ENCODE measurements at places on chromosomes 3 and 15. TPM values are rescaled to one million over a fixed set of nuclear protein-coding genes. Genes with fewer than 3 reads are reported as not detected.
A peak's percentile ranks its signal among the peaks of the same experiment; 100 is the strongest.

Gene GATM
- total RNA-seq = 47.4 TPM

Gene SPINK8
- total RNA-seq = not detected

Gene NMB
- 14.7 TPM for total RNA-seq

Gene SECISBP2L
- 30.5 TPM for total RNA-seq

Gene ACKR2
- total RNA-seq = 2.2 TPM

Gene GP5
- total RNA-seq = 0.21 TPM

Gene OXTR
- 0.59 TPM for total RNA-seq

Gene LEKR1
- 2.3 TPM for total RNA-seq

DNA sequence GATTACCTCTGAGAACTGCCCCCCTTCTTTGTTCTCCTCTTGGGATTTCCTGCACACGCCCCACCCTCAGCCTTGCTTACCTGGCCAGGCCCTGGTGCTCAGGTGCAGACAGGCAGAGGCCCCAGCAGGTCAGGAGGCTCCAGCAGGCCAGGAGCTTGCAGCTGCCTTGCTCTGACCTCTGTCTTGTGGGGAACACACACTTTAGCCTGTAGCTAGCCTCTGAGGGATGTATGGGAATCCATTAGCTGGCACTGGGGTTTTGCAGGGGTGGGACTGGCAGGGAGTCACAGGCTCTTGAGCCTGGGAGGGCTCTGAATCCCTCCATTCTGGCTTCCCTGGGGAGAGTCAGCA lies 2.7 kb downstream of the SMAD6 start:
- no peak for DNase-seq

DNA sequence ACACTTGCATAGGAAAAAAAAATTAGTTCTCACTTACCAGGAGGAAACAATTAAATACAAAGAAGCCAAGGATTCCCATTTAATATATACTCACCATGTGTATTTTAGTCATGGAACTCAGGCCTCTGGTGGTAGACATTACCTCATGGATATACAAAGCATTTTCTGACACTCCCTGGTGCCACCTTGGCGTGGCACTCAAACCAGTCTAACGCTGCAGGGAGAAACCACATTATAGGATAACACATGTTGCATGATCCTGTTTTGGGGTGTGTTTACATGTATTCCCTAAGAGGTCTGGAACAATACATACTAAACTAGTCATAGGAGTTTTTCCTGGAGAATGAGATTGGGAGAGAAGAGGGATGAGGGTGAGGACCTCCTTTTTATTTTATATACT lies 5.9 kb upstream of the RTF1 start:
- DNase-seq = no peak

DNA sequence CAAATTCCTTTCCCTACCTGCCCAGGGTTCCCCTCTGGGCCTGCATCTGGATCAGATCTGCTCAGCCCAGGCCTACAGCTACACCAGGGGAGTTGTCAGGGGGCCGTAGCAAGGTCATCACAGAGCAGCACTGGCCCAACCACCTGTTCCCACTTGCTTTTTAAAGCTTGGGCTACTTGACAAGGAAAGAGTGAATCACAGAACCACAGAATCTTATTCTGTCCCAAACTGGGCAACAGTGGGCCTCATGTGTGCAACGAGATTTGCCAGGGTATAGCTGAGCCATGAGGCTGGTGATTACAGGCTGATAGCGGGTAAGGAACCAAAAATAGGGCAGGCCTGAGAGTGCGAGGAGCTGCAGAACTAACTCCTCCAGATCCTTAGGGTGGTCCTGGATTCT lies 66.7 kb downstream of the MYLK start:
- DNase-seq = no peak

DNA sequence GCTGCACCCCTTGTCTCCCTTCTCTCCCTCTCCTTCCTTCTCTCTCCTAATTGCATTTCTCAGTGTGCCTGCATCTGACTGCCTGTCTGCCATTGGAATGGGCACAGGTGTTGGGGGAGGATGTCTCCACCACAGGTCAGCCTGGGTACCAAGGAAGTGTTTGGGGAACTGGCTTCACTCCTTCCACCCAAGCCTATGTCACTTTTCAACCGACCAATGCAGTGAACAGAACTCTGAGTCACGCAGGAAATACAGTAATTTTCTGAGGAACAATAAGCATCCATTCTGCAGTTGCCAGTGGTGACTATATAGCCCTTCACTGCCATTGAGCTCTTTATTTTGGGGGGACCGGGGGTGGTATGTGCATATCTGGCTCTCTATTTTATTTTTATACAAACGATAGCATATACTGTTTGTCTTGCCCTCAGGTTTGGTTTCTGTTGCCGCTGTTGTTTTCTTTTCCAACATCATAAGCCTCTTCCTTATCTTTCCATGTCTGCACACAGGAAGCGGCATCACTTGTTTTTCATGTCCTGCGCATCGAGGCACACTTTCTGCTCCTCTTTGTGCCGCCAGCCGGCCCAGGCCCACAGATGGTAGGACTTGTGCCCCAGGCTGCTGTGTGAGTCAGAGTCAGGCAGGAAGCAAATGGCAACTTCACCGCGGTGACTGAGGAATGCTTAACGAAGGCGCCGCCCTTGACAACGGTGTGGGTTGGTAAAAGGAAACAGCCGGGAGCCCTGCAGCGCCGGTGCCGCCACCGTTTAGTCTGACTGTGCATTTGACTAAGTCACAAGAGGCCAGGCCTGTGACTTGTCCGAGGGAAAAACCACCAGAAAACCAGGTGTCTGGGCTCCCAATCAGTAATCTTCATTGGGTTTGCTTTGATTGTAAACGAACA lies 21.1 kb upstream of the CDCP1 start:
- DNase-seq = peak; percentile 87

DNA sequence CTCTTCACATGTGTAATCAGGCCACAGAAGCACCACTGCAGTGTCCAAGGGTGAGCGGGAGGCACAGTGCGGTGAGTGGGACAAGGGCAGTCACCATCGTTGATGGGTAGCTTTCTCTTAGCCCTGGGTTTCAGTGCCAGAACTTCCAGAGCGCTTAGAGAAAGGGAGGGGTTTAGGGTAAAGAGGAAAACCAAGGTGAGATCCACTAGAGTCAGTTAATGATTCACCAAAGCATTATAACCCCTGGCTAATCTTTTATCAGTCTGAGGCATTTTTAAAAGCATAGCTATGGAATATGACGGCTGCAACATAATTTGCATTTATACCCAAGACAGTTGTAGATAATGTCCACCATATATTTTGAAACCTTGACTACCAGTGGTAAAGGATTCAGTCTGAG lies 94.8 kb downstream of the SHQ1 start:
- DNase-seq = no peak

- DNase-seq = no peak
Observed at GRCh38 chr15:64013179-64014062, 32.9 kb downstream of the DAPK2 start.

DNA sequence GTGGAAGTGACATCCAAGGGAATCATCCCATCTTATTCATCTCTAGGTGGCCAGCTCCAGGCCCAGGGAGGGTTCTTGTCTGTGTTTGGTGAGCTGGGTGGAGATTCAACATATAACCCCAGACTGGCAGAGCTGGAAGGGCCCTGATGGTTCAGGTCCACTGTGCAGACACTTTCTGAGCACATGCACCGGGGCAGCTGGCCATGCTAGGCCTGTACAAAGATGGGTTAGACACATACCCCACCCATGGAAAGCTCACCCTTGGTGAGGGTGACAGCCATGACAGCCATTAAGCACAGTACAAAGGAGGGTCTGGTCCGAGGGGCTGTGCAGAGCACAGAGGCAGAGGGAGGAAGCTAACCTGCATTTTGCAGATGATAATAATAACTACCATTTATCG lies 100.4 kb downstream of the CORO2B start:
- no peak for DNase-seq

GRCh38 chr15:40793216-40793989 lies 13.5 kb upstream of the ZFYVE19 start:
- DNase-seq = no peak

GRCh38 chr3:70811880-70812279 lies 499.4 kb upstream of the MDFIC2 start:
- DNase-seq = peak; percentile 24

DNA sequence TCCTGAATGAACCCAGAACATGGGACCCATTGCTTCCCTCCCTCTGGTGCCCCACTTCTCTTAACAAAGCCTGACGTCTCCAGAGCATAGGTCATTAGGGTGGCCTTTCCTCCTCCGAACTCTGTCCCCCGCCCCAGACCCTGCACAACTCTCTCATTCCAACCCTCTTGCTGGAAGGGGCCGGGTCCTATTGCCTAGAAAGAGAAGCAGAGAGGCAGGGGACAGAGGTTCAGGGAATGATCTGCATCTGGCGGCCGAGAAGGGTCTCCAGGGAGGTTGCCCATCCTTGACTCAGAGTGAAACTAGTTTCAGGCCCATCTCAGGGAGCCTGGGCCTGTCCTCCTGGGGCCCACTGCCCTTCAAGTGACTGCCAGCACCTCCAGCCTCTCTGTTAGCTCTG lies 79.0 kb downstream of the LINGO1 start:
- no peak for DNase-seq

DNA sequence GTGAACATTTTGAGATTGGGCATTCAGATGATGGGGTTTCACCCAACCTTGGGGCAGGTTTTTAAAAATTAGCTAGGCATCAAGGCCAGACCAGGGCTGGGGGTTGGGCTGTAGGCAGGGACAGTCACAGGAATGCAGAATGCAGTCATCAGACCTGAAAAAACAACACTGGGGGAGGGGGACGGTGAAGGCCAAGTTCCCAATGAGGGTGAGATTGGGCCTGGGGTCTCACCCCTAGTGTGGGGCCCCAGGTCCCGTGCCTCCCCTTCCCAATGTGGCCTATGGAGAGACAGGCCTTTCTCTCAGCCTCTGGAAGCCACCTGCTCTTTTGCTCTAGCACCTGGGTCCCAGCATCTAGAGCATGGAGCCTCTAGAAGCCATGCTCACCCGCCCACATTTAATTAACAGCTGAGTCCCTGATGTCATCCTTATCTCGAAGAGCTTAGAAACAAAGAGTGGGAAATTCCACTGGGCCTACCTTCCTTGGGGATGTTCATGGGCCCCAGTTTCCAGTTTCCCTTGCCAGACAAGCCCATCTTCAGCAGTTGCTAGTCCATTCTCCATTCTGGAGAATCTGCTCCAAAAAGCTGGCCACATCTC lies 6.1 kb downstream of the RHO start:
- no peak for DNase-seq

DNA sequence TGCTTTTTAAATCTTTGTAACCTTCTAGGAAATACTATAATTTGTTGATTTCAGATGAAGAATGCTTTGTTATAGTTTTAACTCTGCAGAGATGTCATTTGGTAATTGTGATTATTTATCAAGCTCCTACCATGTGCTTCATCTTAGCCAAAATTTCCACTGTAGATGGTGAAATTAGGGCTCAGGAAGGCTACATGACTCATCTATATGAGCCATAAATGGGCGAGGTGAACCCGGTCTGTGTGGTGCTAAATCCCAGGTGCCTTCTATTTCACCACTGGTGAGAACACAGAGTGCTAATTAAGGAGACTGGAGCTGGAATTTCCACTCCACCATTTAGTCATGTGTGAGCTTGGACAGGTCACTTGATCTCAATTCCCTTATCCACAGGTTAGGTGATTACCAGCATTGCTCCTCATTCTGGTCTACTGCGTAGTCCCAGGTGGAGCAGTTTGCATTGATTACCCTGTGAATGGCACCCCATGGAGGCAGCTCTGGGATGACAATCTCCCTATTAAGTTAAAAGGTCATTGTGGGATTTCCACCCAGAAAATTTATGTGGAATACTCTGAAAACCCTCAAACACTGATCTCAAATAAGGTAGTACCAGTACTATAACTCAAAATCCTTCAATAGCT lies 2.8 kb upstream of the CCR3 start:
- no peak for DNase-seq

DNA sequence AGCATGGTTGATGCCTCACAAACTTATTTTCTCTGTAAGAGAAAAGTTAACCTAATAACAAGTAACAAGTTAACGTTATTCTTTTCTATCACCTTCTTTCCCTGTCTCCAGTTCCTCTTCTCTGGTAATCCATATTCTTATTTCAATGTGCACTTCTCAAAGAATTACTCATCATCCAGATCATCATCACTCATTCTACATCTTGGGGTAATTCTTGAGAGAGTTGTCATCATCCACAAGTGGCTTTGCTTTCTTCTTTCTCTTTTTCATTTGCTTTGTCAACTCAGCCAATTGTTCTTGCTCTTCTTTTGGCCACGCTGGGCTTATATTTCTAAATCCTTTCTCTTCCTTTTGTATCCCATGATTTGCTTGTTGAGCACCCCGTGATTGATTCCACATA lies 20.8 kb upstream of the RNF111 start:
- DNase-seq = no peak

All from left cardiac atrium (tissue), 4 donors.